A549 treated with RU486 at 1 μM for 4 hours (cell line): ENCODE measurements at places on chromosomes 1 and 21. TPM values are rescaled to one million over a fixed set of nuclear protein-coding genes. Genes with fewer than 3 reads are reported as not detected.

Gene ZNF683
- total RNA-seq, result not detected in 5 replicates

Gene LMX1A
- not detected in 5 replicates for total RNA-seq

Gene LIN28A
- total RNA-seq, result 0.03 TPM in 1 of 5 replicates, not detected in the others

Gene CBR3
- total RNA-seq, result 14.5 to 17.1 TPM (median 16.1 TPM) in 5 replicates

Gene IGSF21
- not detected in 5 replicates for total RNA-seq

Gene TESK2
- 0.24 to 0.43 TPM (median 0.33 TPM) in 5 replicates for total RNA-seq

Gene NBPF10
- 0.43 to 0.60 TPM (median 0.54 TPM) in 5 replicates for total RNA-seq

Gene RER1
- 95.6 to 133 TPM (median 119 TPM) in 5 replicates for total RNA-seq

Gene TCEA3
- total RNA-seq, result 0.27 to 0.45 TPM (median 0.42 TPM) in 5 replicates

Gene COL11A1
- total RNA-seq, result 1.3 to 3.8 TPM (median 2.3 TPM) in 5 replicates
